Frontal cortex (tissue), 4 donors: ENCODE measurements at places on chromosomes 16 and 17. TPM values are rescaled to one million over a fixed set of nuclear protein-coding genes. Genes with fewer than 3 reads are reported as not detected.

The CHST5 gene
- total RNA-seq = 0.41 TPM

The ITGAE gene
- 11.0 TPM for total RNA-seq

The NR1D1 gene
- under 0.01 TPM for total RNA-seq

The TBC1D3K gene
- not detected for total RNA-seq

The SALL1 gene
- total RNA-seq = 5.3 TPM

The ELMO3 gene
- 0.41 TPM for total RNA-seq

The KRTAP4-9 gene
- total RNA-seq = not detected

The TMEM114 gene
- total RNA-seq = not detected

The ADGRG3 gene
- not detected for total RNA-seq

The C16orf86 gene
- total RNA-seq = 2.0 TPM

The ANKRD40CL gene
- total RNA-seq = not detected
